Activated CD4-positive, CD25-positive, alpha-beta regulatory T cell treated with anti-CD3 and anti-CD28 coated beads, Interleukin-2, amount 50 U/mL, for 24 hours (primary cell): ENCODE measurements at places on chromosomes 11 and 22.

GRCh38 chr11:57143459-57143858 is 38.3 kb upstream of the LRRC55 start:
- ATAC-seq = no peak

DNA sequence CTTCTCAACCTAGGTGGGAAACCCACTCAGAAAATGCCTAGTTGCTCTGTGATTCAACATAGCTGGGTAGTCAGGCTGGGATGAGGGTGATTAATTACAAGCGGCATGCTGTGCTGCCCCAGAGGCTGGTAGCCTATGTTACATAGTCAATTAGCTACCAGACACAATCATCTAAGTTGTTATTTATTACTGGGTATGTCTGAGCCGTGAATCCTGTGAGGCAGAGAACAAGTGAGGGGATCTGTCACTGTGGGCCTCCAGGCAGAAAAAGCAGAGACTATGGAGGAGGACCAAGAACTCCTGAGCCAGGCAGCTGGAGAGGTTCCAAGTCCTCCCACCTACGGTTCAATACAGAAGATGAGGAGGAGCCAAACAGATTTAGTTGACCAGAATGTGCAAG is 186.6 kb upstream of the BDNF start:
- ATAC-seq = no peak

GRCh38 chr11:100367892-100368291 is 319.2 kb upstream of the ARHGAP42 start:
- no peak for ATAC-seq

- ATAC-seq = no peak
Observed at GRCh38 chr11:126176853-126177470, 34.5 kb downstream of the RPUSD4 start.

GRCh38 chr22:28812516-28812915 is 12.1 kb upstream of the XBP1 start:
- no peak for ATAC-seq

- no peak for ATAC-seq
Observed at GRCh38 chr11:128040603-128041002, 546.8 kb downstream of the ETS1 start.

DNA sequence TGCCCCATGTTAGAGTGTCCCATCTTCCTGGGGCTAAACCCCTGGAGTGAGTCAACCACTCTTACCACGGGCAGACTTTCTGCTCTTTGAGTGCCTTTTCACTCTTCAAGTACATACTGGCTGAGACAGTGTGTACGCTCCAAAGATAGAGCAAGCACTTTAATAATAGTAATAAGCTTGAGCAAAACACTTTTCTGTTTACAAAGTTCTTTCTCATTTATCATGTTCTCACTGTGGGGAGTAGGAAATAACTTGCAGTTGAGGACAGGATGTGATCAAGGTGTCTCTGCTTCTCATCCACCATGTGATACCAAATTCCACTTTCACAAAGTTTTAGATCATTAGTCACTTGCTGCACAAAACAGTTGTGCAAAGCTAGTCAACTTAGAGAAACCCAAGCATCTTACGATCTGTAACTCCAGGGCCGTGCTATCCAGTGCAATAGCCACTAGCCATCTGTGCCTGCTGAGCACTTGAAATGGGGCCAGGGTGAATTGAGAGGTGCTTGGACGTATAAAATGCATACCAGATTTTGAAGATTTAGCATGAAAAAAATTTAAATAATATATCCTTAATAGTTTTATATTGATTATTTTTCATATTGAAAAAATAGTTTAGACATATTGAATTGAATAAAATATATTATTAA is 135.3 kb downstream of the KIF18A start:
- no peak for ATAC-seq

- ATAC-seq = no peak
Observed at GRCh38 chr22:40826984-40827741, 8.0 kb upstream of the SLC25A17 start.

DNA sequence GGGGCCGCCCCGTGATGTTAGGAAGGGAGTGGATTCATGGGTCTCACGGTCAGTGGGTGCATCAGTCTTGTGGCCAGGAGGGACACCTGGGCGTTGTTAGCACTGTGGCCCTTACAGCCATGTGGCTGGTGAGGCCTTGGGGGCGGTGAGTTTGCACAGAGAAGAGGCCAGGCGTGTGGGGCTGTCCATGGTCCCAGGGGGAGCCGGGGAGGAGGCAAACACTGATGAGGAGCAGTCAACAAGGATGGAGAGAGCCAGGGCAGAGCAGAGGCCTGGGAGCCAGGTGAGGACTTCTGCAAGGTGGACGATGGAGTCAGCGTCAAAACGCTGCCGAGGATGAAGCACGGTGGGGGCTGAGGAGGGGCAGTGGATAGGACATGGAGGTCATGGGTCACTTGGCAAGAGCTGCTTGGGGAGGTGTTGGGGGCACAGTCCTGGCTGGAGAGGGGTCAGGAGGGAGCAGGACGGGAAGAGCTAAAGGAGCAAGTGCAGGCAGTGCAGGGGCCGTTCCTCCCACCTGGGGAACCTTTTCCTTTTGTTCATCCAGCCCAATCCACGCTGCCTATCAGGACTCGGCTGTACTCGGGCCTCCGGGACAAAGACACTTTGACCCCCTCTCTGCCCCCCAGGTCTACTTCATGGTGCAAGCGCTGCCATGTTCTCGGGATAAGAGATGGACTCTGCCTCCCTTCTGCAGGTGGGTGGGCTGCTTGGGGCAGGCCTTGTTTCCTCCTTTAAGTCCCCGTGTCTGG is 801.1 kb downstream of the TBC1D22A start:
- ATAC-seq = no peak

DNA sequence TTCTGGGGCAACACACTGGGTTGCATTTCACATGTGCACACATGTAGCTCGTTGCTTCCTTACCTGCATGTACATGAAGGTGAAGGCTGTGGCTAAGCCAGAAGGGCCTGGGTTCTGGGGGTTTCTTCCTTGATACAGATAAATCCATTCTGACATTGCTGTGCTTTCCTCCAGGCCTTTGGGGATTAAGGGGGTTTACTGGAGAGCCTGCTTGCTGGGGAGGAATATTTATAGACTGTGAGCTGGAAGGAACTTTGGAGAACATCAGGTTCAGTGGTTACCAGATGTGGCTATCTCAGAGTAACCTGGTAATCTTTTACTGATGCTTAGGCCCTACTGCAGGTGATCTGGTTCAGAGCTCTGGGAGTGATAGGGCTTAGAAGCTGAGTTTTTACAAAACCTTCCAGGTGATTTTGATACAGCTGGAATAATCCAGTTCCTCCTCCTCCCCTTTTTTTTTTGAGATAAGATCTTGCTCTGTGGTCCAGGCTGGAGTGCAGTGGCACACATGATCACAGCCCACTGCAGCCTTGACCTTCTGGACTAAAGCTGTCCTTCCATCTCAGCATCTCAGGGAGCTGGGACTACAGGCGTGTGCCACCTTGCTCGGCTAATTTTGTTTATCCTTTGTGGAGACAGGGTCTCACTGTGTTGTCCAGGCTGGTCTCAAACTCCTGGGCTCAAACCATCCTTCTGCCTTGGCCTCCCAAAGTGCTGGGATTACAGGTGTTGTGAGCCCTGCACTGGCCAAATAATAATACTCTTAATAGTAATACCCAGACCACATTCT is 19.9 kb downstream of the ACO2 start:
- no peak for ATAC-seq

DNA sequence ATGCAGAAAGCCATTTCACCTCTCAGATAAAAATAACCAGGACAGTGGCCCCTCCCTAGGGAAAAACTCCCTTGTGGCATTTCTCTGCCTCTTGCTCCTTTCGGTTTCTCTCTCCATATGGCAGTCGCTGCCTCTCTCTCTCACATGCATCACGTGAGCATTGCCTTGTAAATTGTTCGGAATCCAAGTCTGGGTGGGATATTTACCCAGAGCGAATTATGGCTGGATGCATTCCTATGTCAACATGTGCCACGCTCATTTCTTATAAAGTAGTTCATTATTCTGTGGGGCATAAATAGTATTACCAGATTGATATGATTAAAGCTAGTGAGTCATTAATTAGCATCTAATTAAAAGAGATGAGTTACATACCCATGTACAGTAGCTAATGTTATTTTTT is 392.9 kb downstream of the INSC start:
- ATAC-seq = no peak

DNA sequence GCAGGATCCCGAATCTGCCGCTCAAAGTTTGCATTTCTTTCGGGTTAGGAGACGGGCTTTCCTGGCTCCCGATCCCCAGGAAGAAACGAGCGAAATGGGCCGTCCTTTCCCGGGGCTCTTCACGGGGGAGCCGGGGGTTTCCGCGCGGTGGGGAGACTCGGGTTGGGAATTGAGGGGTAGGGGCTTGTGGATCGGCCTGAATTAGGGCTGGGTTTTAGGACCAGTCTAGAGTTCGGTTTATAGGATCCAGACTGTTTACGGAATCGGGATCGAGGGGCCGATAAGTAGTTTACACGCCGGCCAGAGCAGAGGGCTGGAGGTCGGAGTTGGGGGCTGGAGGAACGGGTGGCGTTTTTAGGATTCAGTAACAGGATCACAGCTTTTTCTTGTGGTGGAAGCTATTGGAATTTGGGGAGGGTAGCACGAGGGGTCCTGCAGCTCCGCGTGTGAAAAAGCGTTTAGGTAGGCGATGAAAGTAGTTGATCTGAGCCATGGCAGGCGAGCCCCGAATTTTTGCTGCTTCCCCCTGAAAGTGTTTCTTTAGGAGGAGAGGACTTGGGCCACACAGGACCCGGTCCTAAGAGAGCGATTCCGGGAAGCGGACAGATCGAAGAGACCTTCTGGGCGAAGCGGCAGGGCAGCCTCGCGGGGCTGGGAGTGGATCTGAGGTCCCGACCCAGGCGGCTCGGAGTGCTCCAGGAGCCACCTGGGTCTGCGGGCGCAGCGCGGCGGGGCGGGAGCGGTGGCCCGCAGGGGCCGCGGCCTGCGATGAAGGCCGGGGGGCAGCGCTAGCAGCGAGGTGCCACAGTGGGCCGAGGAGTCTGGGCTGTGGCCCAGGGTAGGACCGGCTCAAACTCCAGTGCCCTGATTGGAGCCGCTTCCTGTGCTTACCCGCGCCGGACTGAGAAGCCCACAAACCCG is 1.6 kb downstream of the PKNOX2 start:
- ATAC-seq = no peak

DNA sequence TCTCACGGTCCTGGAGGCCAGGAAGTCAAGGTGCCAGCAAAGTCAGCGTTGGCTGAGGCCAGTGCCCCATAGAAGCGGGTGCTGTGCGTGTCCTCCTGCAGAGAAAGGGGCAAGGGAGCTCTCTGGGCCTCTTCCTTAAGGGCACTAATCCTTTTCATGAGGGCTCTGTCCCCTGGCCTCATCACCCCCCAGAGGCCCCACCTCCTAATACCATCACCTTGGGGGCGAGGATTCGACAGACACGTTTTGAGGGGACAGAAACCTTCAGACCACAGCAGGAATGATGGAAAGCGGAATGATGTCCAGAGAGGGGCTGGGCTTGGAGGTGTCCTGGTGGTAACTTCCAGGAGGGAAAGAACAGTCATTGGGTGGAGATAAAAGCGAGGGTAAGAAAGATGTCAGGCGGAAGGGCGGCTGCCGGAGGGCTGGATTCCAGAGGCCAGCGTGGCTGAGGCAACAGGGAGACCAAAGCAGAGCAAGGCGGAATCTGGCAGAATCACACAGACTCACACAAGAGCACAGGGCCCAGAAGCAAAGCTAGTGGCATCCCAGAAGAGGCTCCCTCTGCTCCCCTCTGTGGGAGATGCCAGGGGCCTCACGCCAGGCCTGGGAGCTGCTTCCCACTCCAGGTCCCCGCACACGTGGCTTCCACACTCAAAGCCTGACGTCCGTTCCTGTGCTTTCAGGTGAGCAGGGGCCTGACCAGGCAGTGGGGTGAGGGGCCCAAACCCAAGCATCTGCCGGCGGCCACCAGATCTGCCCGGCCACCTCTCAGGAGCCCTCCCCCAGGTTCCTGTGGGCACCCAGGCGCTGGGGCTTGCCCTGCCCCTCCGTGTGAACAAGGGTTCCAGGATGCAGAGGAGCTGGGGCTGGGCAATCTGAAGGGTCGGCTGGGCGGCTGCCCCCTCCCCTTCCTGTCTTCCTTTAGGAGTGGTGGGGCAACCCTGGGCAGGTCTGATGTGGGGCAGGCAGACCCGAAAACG is 784.5 kb downstream of the BRD1 start:
- no peak for ATAC-seq

GRCh38 chr22:36375071-36375980 is 12.4 kb downstream of the MYH9 start:
- ATAC-seq = no peak

DNA sequence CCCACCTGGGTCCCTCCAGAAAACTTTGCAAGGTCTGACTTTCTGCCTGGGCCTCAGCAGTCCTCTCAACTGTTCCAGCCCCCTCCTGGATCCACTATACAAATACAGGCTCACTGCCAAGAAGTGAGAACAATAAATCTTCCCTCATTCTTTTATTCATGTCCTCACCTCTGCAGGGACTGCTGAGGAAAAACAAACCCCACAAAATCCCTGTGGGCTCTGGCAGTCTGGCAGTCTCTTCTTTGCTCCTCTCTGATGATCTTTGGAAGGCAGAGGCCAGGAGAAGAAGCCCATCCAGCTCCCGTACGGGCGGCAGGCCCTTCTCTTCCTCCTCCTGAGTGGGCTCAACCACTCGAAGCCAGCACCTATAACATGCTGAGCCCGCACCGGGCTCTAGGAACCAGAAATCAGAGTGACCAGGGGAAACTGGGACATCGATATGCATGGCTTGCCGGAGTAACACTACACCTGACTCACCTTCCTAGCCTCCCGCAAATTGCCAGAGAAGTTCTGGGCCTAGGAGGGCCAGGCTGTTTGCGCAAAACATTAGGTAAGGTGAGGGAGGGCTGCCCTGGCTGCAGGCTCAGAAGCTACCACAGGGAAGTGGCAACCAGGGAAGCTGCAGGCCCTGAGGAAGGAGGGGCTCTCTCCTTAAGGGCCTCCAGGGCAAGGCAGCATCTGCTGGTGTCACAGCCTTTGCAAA is 24.2 kb downstream of the TMPRSS5 start:
- no peak for ATAC-seq

DNA sequence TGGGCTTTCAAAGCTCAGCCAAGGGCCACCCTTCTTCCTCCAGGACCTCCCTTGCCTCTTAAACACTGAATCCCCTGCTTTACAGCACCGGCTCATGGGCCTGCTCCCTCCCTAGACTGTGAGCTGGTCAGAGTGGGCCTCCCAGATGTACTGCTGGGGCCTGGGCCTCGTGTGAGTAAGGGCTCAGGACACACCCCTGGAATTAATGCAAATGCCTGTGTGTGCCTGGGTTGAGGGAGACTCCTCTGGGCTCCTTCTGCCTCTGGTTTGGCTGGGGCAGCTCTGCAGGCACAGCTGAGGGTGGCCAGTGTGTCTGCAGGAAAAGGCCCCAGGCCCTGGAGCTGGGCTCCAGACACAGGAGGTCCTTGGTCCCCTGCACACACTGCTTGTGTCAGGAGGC is 24.2 kb downstream of the ALX4 start:
- ATAC-seq = no peak

DNA sequence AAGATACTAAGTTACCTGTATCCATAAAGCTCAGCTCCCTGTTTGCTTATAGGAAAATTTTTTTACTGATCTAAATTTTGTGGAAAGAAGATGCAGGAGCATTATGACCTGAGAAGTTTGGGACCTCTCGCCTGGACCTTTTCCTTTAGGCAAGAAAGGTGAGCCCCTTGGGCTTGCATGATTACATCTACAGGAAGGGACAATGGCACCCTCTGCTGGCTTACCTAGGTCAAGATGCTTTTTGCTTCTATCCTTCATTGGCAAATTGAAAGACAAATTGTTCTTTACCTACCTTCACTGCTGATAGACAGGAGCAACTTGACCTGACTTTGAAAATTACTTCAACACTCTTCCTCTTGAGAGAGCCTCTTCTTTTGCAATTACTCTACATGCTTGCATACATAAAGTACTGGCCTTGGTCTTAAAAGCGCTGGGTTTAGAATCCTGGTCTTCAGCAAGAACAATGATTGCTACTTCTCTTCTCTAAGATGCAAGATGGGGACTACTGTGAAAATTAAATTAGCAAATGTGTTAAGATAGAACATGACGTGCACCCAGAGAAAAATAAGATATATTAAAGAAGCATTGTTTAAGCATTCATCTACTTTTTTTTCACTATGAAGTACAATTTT is 147.2 kb downstream of the TRPC6 start:
- ATAC-seq = no peak
